ENCODE measurements at places on chromosomes 7 and 10. TPM values are rescaled to one million over a fixed set of nuclear protein-coding genes. Genes with fewer than 3 reads are reported as not detected.
A peak's percentile ranks its signal among the peaks of the same experiment; 100 is the strongest.

GRCh38 chr7:32476816-32477648 lies 13.1 kb downstream of the LSM5 start:
- H3K27me3 ChIP-seq = no peaks in the 10 kb centered on the region
- no peaks in the 10 kb centered on the region for H3K4me1 ChIP-seq
- no peak overlapping the region for H3K4me3 ChIP-seq
- no peak overlapping the region for H3K27ac ChIP-seq

GRCh38 chr7:1665549-1666316 lies 4.3 kb upstream of the ELFN1 start:
- peak; percentile 36 for DNase-seq
- no peaks in the 10 kb centered on the region for H3K36me3 ChIP-seq
- peak overlapping the region; percentile 31 for H3K27ac ChIP-seq
- peak overlapping the region; percentile 65 for H3K4me3 ChIP-seq
- no peaks in the 10 kb centered on the region for H3K27me3 ChIP-seq

- no peaks in the 10 kb centered on the region for H3K36me3 ChIP-seq
- no peak overlapping the region for H3K4me3 ChIP-seq
- DNase-seq = no peak
- H3K27ac ChIP-seq = no peak overlapping the region
These were observed 104.0 kb downstream of the SRI start for GRCh38 chr7:88115816-88116215.

DNA sequence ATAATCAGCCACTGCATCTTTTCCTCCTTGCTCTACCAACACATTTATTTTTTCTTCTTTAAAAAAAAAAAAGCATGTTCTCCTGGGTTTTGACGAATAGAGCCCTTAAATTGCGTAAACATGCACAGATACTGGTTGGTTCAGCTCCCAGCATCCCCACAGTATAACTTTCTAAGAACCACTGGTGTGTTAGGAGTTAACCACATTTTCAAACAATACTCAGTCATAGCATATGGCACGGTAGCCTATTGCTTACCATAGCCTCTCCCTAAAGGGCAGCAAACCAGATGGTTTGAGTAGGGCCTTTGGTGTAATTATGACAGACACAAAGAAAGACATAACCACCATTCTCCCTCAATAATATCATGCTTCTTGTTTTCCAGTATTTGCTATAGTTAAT lies 145.0 kb downstream of the LRRC4 start:
- H3K4me1 ChIP-seq = no peaks in the 10 kb centered on the region
- H3K36me3 ChIP-seq = peaks cover 14% of the 10 kb centered on the region
- no peak overlapping the region for H3K4me3 ChIP-seq
- H3K27ac ChIP-seq = no peak overlapping the region
- no peaks in the 10 kb centered on the region for H3K27me3 ChIP-seq
- no peak for DNase-seq

The SYT15B gene
- polyA plus RNA-seq = 0.24 TPM
